ENCODE measurements at places on chromosomes 13 and 19. TPM values are rescaled to one million over a fixed set of nuclear protein-coding genes. Genes with fewer than 3 reads are reported as not detected.

GRCh38 chr19:46196410-46197124, 33.0 kb upstream of the IGFL1 start:
- DNase-seq, result no peak

DNA sequence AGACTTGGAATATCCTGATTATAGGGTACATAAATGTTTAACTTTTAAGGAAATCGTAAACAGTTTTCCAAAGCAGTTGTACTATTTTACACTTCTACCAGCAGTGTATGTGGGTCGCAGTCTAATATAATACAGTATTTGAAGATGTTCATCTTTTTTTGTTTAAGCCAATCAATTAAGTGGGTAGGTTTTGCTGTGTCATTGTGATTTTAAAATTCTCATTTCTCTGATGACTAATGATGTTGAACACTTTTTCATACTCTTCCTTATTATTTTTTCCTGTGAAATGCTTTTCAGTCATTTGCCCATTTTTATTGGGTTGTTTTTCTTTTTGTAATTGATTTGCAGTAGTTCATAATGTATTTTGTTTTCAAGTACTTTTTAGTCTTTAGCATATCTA, 2689.7 kb downstream of the PCDH9 start:
- no peak for DNase-seq

- no peak for DNase-seq
These were observed 12.8 kb downstream of the PSMC4 start for GRCh38 chr19:39983695-39984300.

- DNase-seq, result no peak
These were observed 40.2 kb downstream of the TSSK6 start for GRCh38 chr19:19475015-19475765.

GRCh38 chr13:88097541-88097940, 426.4 kb downstream of the SLITRK5 start:
- DNase-seq, result no peak

DNA sequence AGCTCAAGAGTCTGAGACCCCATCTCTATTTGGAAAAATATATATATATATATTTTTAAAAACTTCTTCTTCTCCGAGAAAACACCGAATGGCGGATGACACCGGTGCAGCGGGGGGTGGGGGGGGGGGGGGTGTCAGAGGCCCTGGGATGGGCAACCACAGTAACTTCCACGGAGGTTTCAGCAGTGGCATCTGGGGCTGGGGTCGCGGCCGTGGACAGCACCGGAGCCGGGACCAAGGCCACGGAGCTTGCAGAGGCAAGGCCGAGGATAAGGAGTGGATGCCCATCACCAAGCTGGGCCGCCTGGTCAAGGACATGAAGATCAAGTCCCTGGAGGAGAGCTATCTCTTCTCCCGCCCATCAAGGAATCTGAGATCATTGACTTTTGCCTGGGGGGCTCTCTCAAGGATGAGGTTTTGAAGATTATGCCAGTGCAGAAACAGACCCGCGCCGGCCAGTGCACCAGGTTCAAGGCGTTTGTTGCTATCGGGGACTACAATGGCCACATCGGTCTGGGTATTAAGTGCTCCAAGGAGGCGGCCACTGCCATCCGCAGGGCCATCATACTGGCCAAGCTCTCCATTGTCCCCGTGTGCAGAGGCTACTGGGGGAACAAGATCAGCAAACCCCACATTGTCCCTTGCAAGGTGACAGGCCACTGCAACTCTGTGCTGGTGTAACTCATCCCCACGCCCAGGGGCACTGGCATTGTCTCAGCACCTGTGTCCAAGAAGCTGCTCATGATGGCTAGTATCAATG, 59.0 kb downstream of the EPS15L1 start:
- no peak for DNase-seq

DNA sequence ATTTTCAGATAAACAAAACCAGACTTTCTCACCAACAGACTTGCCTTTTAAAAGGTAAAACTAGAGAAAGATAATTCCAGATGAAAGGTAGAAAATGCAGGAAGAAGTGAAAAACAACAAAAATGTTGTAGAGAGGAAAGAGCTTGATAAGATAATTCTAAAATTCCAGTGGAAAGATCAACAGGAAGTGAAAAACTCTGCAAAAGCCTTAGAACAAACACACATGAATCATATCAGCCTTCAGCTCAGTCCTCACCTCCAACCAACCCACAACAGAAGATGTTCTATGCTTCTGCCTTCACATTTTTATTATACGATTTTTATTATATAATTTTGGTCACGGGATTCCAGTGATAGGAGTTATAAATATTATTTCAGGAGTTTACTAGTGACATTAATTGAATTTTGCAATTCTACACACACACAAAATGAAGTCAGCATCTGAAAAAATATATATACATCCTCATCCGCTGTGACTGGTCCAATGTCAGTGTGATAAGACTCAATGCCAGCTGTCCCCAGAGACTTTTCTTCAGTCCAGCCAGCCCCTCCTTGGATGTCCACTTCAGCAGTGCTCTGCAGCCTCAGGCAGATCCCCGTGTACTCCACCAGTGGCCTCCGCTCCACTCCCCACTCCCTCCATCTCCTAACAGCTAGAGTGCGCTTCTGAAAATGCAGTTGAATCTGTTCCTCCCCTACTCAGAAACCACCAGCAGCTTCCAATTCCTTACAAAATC, 57.9 kb downstream of the GADD45B start:
- DNase-seq, result no peak

- no peak for DNase-seq
These were observed 6.5 kb upstream of the SUPT20H start for GRCh38 chr13:37065890-37066526.

GRCh38 chr13:42477596-42478190, 96.3 kb upstream of the TNFSF11 start:
- no peak for DNase-seq

GRCh38 chr19:19321141-19321577, 530 bp downstream of the MAU2 start:
- DNase-seq, result no peak

- DNase-seq, result no peak
These were observed 2.4 kb upstream of the PLPP2 start for GRCh38 chr19:293436-294110.

DNA sequence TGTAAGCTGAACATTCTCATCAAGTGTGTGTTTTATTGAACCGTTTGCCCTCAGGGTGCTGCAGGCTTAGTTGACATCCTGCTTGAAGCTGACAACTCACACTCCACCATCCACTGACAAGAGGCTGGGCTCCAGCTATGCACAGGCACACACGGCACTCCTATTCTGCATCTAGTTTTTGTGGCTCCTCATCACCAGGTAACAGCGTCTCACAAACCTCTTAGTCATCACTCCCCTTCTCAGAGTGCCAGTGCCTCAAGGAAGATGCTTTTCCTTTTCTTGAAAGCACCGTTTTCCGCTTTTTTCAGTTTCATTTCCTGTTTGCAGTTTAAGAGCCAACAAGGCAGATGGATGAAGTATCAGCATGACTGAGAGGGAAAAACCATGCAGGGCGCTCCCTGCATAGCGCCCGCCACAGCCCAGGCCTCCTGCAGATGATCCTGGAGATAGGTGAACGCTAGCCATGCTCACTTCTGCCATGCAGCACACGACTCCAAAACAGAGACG, 491.2 kb downstream of the COG6 start:
- DNase-seq, result no peak

DNA sequence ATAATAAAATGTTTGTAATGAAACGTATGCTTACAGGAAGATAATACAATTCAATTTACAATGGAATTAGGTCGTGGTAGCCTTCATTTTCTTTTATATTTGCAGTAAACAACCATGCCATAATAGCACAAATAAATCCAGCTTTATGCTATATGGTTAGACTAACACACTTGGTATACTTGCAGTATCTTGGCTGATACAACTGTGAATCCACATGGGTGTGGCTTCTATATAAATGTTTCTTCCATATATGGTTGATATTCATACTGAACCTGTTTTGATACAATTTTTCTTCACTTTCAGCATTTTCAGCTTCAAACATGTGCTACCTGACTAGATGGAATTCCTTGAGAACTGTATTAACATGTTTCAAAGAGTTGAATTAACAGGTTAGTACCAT, 20.4 kb upstream of the SPRY2 start:
- no peak for DNase-seq

GRCh38 chr13:51237887-51238286, 15.7 kb downstream of the FAM124A start:
- no peak for DNase-seq

GRCh38 chr19:56403261-56403660, 871 bp upstream of the ZNF583 start:
- no peak for DNase-seq

APLP1 gene
- 143 TPM for total RNA-seq

ZNF836 gene
- total RNA-seq, result 11.9 TPM

IPO5 gene
- total RNA-seq, result 251 TPM

ANGPTL8 gene
- total RNA-seq, result not detected

ANKRD24 gene
- total RNA-seq, result 0.19 TPM
